ENCODE measurements at places on chromosomes 1 and 21.

- DNase-seq = no peak
Observed at GRCh38 chr1:220767312-220768125, 19.2 kb upstream of the MTARC1 start.

DNA sequence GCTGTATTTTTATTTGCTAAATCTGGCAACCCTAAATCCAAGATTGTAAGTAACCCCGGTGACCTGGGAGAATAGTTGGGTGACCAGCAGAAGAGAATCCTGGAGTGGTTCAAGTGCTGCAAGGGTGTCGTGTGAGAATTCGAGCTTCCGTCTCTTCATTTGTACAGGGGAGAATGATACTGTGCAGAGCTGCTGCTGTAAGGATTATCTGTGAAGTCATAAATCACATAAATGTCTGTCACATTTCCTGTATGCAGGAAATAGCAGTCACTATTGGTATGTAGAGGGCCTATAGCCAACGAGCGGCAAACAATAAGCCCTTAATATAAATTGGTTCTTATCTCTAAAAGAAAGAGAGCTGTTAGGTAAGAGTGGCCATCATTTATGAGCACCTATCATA, 90.7 kb downstream of the ATP1A1 start:
- no peak for DNase-seq

- no peak for DNase-seq
Observed at GRCh38 chr1:155940482-155940992, 901 bp upstream of the RXFP4 start.

DNA sequence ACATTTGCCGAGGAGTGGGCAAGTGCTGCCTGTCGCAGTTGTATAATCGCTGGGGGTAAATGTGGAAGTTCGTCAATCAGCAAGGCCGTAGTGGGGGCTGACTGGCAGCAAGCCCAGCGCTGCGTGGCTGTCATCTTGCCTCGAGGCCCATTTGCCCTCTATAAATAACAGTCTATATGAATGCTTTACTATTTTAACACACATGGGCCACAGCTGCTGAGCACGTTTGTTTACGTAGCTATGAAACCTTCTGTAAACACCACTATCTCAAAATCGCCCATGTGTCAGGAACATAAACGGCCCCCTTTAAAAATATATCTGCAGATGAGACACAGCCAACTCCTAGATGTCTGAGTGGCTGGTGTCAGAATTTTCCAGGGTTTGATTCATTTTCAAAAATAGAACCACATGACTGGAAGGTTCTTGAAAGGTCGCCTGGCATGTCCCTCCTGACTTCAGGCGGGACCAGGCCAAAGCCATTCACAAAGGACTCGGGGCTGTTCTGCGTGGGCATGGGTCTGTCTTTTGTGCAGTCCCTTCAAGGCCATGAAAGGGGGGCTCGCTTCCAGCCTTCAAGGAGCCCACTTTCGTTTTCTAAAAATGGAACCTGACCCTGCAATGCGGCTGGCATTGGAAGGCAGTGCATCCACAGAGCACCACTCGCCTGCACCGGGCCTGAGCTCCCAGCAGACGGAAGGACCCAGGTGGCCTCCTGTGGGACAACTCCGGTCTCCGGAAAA, 205.5 kb downstream of the KCNJ6 start:
- DNase-seq = no peak

DNA sequence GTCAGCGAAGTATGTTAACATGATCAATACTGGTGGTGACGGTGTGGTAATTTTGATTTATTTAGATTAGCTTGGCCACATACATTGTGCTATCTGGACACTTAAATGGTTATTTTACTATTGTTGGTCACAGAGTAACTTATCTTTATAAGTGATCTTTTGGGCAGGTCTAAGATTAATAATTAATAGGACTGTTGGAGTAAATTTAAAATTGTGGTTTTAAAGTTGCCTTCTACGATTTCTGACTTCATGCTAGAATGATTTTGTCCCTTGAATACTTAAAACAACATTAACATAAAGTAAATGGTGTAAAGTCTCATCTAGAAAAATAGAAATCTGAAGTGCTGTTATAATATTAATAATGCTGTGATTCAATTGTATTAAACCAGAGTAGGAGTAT, 14.7 kb downstream of the SRRM1 start:
- no peak for DNase-seq

DNA sequence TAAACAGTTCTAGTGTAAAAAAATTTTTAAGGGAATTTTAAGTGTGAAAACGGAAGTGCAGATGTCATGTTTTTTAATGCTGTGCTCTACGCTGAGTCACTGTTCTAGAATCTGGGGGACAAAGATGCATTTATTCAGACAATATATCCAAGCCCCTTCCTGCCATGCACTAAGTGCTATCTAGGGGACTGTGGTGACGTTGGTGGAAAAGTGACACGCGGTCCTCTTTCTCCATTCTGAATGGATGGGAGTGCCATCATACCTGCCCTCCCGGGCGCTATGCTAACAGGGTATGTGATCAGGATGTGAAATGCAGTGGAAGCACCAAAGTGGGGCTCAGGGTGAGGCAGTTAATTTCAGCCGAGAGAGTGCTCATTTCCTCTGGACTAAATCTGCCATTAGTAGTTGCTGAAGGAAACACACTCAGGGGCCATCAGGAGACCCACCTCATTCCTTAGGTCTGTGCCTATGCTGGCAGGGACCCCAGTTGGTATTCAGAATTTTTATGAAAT, 6.6 kb downstream of the C1orf226 start:
- DNase-seq = no peak

- DNase-seq = no peak
Observed at GRCh38 chr1:10852018-10852417, 55.6 kb upstream of the CASZ1 start.

GRCh38 chr1:38746941-38747600, 112.5 kb downstream of the RRAGC start:
- no peak for DNase-seq

DNA sequence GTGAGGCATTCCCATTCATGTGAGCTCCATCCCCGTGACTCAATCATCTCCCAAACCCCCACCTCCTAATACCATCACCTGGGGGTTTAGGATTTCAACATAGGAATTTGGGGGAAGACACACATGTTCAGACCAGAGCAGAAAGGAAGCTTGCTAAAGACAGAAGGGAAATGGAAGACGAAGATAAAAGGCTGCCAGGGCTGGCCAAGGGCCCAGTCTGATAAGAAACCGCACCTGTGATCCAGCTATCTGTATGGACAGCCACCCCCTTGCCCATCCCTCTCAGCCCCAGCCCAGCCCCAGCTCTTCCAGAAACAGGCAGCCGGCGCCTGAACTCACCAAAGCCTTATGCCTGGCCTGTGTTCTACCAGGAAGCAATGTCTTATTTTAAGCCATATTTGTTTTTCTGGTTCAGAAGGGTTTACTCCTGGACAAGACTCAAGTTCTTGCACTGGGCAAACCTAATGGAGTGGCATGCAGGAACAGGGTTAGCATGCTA, 198.4 kb upstream of the VAMP3 start:
- no peak for DNase-seq

GRCh38 chr21:16797540-16797939, 715.3 kb upstream of the CXADR start:
- no peak for DNase-seq

- no peak for DNase-seq
Observed at GRCh38 chr1:101013776-101014175, 11.8 kb downstream of the DPH5 start.
